Chondrocyte (in vitro differentiated cells): ENCODE measurements at places on chromosomes 6 and 20. TPM values are rescaled to one million over a fixed set of nuclear protein-coding genes. Genes with fewer than 3 reads are reported as not detected.

DNA sequence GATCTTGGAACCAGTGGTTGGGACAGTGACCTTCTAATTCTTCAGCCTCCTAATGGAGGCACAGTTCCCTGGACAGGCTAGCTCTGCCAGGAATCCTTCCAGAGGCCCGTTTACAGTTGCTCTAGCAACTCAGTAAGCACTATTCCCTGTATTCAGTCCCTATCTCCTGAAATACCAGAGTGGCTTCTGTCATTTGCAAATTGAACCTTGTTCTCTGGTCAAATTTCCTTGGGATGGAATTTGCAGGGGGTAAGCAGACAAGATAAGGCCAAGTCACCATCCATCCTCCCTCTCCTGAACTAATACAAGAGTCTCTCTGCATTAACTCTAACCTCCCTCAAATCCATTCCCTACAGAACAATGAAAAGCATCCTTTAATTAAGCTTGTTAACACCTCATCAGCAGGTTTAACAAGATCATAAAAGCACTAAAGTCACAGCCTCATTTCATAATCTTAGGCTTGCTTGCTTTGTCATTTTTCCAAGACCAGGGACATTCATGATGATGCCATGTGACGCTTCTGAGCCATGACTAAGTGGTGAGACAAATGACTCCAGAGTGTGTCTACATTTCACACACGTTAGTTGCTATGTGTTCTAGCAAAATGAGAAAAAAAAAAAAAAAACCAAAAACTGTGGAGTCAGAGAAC lies 37.1 kb downstream of the SLC22A23 start:
- H3K4me3 ChIP-seq: no peak overlapping the region
- H3K4me1 ChIP-seq: peaks cover 47% of the 10 kb centered on the region
- H3K36me3 ChIP-seq: peaks cover 3% of the 10 kb centered on the region
- no peak for DNase-seq

- no peak overlapping the region for H3K27ac ChIP-seq
- no peaks in the 10 kb centered on the region for H3K36me3 ChIP-seq
- H3K4me1 ChIP-seq: no peaks in the 10 kb centered on the region
- no peak for DNase-seq
- H3K27me3 ChIP-seq: no peaks in the 10 kb centered on the region
Observed at GRCh38 chr6:91961236-91961635, 1374.4 kb upstream of the MAP3K7 start.

DNA sequence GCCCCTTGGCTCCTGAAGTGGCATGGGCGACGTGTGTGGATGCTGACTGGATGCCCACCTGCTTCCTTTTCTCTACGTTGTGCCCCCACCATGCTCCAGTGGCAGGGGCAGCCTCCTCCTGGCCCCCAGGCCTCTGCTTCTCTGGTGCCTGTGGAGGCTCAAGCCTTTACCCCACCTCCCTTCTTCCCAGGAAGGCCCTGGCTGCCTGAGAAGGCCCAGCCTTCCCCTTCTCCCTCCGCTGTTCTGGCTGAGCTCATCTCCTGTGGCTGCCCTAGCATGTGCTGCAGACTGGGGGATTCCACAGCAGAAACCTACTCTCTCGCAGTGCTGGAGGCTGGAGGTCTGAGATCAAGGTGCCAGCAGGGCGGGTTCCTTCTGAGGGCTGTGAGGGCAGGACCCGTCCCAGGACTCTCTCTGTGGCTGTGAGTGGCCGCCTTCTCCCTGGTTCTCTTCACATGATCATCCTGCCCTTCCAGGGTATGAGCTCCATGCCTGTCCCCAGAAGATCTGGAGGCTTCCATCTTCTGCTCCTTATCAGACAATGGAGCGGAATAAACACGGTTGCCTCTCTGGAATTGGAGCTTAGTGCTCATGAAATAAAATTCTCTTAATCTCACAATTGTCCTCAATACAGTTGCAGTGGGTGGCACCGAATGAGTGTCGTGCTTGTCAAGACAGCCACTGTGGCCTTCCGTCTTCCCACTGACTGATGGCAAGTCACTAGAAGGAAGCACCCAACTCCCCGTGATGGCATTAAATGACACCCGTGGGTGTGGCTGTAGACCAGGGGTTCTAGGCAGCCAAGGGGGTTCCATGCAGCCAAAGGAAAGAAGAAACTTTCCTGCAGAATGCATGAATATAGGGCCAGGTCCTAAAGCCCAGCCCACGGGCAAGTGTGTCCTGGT lies 25.1 kb downstream of the PHACTR3 start:
- no peaks in the 10 kb centered on the region for H3K36me3 ChIP-seq
- no peak overlapping the region for H3K4me3 ChIP-seq
- peaks cover 4% of the 10 kb centered on the region for H3K27me3 ChIP-seq
- no peaks in the 10 kb centered on the region for H3K4me1 ChIP-seq
- H3K27ac ChIP-seq: no peak overlapping the region

DNA sequence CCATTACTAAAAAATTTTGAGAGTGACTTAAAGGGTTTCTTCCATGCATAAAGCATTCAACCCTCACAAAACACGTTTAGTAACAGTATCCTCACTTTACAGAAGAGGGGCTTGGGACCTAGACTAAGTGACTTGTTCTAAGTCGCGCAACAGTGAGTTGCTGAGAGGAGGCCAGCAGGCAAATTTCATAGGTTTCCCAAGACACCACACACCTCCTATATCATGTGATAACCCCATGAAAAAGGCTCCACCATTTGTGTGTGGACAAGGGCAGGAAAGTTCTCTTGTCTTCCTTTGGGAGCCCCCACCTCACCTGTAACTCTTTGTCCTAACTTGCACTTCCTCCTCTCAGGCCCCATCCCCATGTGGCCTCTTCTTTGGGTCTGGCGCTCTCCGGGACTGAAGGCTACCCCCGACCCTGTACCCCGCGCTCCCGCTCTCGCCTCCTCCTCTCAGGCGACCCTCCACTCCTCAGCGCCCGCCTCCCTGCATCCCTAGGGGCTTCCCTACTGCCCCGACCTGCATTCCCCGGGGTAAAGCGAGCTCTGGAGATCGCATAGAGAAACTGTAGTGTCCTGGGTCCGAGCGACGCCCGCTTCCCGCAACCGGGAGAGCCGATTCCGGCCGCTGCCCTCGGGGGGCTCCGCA lies 392 bp downstream of the PSMB8 start:
- DNase-seq: no peak
- peak overlapping the region; percentile 94 for H3K4me3 ChIP-seq
- H3K36me3 ChIP-seq: peaks cover 13% of the 10 kb centered on the region
- H3K27ac ChIP-seq: peak overlapping the region; percentile 96
- no peaks in the 10 kb centered on the region for H3K27me3 ChIP-seq

Gene ADGRF1
- total RNA-seq: not detected in 3 replicates

Gene CLPSL2
- total RNA-seq: not detected in 3 replicates
